Anterior cingulate cortex (tissue), 58 donors: ENCODE measurements at places on chromosomes 6 and 20.
A peak's percentile ranks its signal among the peaks of the same experiment; 100 is the strongest.

GRCh38 chr6:154861825-154862224, 128.6 kb downstream of the SCAF8 start:
- DNase-seq = no peak

DNA sequence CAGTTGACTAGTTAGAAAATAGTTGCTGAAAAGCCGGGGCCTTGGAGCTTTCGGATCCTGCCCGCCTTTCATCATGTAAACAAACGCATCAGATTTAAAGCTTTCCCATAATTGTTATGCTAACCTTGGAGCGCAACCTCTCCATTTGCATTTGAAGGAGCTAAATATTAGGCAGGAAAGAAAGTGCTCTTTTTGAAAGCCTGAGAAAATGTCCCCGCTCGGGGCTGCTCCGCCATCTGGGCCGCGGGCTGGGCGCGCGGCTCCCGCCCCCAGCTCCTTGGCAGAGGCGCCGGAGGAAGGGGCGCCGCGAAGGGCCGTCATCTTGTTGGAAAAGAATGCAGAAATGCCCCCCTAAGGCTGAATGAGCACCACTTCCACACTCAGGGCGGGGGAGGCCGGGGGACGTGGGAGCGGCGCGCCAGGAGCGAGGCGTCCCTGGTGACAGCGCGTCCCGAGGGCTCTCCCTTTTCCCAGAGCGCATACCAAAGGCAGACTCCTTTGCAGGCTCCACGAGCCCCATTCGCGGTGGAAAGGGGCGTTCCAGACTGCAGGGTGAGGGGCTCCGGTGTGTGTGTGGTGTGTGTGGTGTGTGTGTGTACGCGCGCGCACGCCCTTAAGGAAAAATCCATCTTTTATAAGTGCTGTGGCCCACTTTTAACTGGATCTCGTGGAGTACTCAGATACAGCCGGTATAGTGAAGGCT, 145.6 kb upstream of the ID4 start:
- peak; percentile 72 for DNase-seq

GRCh38 chr6:3523966-3524365, 67.1 kb upstream of the SLC22A23 start:
- DNase-seq = no peak

GRCh38 chr6:692356-692851, 535 bp downstream of the EXOC2 start:
- DNase-seq = no peak

DNA sequence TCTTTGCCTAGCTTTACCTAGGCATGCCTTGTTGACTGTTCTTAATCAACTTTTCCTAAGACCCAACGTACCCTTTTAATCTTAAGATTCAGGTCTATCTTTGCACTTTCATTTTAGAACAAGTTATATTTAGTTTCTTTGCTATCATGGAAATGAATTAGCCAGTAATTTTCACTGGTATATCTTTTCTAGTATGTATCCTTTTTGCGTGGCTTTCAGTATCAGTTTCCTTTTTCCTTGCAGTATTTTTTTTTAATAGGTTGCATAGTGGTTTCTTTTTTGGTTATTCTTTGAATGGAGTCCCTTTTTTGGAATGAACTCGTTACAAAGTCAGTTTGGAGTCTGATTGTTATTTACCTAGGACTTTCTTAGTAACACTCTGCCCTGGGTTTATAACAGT, 7.3 kb downstream of the ANKEF1 start:
- no peak for DNase-seq

DNA sequence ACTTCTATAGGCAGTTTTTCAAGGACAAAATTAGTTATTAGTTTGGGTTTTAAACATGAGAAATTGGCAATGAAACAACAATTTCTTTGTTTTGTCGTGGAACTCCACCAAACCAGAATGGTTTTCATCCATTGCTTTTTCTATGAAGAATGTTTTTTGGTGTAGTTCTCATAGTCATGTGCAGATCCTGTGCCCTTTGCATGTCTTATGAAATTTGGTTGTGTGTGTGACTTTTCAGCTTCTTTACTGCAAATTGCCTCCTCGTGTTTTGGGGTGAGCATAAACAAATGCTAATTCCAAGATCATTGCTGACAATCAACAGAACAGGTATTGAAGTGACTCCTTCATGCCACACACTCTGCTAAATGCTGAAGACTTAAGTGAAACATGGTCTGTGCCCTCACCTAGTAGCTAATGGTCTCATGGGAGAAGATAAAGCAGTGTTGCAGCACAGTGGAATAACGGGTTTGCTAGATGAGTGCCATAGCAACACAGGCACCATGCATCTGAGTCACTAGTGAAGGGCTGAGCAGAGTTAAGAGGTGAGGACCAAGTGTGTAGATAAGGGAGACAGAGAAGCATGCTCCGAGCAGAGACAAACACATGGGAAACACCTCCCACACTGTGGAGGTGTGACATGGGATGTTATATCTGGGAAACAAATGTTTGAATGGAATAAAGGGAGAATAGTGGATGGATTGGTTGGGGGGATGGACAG, 120.0 kb downstream of the SLC16A10 start:
- DNase-seq = no peak

DNA sequence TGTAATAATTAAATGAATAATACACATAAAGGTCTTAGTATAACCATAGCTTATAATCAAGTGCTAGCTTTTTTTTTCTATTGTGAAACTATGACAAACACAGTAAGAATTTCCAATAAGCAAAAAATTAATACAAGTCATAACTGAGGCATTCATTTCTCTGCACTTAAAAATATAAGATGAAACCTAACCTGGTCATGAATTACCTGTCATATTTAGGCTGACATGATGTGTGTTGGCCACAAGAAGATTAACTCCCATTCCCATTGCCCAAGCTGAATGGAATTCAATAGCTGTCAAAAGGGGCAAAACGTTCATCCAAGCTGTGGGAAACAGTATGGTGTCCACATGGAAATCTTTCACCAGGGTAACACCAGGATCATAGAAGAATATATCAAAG, 5.4 kb downstream of the VNN2 start:
- DNase-seq = no peak

- no peak for DNase-seq
Measured at GRCh38 chr6:142870787-142871415, 74.1 kb downstream of the HIVEP2 start.

DNA sequence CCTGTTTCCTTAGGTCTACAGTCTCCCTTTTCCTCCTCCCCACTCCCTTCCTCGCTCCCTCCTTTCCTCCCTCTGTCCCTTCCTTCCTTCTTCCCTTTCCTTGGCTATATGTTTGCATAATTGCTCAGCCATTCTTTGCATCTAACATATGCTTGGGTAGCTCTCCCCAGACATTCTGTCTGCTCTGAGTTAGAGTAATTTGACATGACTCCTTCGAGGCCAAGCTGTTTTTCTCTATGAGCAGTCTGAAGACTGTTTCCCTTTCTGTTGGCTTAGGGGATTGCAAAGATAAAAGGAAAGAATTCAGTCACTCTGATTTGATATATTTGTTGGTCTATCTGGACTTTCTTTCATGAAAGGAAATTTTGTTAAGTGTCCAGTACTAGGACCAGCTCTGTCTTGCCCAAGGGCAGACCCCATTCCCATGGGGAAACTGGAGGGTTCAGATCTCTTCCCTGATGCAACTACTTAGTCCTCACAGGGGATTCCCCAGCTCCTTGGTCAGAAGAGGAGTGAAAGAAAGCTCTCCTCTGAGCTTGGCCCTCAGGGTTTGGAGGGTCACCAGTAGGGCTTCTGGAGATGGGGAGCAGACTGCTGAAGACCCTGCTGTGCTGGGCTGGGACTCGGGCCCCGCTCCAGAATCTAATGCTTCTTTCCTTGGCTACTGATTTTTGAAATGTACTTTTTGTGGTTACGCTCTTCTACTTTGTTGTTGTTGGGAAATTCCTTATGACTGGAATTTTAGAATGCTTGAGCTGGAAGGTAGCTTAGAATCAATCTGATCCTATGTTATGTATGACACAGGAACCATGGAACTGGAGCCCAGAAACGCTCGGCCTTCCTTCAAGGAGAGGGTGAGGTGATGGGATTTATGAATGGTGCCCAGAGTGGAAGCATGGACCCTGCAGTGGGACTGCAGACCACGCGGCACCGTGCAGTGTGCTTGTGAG, 63.7 kb upstream of the SLC22A23 start:
- no peak for DNase-seq

DNA sequence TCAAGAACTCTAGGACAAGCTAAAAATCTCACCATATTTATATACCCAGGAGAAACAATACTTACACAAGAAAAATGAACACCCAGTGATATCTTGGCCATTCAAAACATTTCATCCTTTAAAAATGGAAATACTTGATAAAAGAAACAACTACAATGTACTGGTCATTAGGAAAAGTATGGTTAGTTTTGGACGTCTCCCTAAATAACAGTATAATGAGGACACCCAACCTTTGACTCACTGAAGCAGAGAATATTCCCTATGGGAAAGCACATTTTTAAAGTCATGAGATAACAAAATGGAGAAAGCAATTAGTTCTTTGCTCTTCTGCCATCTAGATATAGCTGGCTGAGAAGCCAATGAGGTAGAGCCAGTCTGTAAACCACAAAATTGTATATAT, 164.4 kb downstream of the TBX18 start:
- no peak for DNase-seq

DNA sequence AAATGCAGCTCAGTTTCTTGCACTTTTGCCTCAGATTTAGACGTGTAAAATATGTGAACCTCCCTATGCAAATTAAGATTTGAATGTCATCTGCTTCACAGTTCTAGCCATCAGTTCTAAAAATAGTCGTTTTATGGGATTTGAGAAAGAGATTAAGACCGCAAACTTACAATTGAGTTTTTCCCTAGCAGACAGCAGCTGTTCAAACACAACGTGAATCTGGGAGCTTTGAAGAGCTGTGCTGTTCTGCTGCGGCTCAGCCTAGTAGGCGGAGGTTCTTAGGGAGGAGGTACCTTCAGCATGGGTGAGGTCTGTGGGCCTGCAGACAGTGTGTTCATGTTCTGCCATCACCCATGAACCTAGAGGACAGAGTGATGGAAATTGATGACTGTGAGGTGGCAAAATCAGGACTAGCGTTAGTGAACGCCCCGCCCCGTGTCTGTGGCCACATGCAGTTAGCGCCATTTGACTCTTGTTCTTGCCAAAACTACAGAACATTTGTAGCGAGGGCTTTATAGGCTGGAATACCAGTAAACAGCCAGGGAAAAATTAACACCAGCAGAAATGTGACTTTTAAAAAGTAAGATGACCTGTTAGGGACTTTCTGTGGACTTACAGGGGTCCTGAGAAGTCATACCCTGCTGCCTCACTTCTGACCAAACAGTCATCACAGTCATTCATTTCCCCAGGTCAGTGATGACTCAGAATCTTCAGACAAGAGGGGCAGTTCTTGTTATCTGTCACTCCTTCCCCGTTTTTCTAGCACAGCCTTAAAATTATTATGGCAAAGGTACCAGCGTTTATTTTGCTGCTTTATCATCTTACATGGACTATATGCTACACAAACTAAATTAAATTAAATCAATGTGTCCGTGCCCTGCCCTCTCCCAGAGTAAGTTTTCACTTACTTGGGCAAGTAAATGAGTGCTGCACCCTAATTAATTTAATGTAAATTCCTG, 84.3 kb upstream of the TMEM181 start:
- DNase-seq = no peak
